Stromal cell of bone marrow (primary cell): ENCODE measurements at places on chromosomes 2 and 18.

GRCh38 chr2:27379836-27380625 is 503 bp downstream of the ZNF513 start:
- no peak for DNase-seq

DNA sequence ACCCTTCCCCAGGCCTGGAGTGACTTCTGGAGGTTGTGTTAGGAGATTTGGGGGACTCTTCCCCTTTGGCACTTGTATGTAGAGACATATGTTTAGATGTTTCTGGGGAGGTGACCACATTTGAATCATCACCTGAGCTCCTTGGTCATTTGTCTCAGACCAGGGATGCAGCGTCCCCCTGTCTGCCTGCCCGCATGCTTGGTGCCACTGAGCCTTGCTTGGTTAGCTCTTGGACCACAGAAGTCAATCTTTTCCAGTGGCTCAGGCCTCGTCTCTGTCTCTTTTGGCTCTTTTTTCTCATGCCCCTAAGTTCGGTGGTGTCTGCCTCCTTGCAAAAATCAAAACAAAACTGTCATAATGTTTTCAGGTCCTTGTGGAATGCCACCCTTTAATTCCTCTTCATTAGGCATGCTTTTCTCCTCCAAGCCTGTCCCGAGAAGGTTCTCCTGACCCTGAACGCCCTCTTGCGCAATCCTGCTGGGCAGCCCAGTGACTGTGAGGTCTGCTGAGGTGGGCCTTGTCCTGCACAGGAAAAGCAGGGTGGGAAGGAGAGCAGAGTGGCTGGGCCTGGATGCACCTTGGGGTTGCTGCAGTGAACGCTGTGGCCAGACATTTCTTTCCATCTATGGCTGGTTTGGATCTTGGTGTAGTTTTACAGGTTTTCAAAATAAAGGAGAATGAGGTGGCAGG is 24.9 kb downstream of the GLI2 start:
- no peak for DNase-seq

DNA sequence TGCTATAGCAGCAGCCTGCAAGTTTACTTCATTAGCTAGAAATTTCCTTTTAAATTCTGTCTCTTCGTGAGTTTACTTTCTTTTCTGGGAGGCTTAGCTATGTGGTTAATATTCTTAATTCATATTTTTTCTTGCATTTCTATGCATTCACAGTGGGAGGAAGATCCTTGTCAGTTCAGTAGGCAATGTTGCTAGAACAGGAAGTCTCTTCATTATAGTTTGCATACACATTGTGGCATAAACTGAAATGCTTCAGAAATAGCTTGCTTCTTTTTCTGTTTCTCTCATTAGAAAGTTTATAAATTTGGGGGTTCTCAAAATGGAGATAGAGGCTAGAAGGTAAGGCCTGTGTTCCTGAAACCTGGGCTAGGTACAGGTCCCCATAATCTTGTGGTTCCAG is 8.1 kb upstream of the ARHGAP15 start:
- DNase-seq: no peak

GRCh38 chr18:35490894-35491699 is 6.7 kb downstream of the INO80C start:
- no peak for DNase-seq

DNA sequence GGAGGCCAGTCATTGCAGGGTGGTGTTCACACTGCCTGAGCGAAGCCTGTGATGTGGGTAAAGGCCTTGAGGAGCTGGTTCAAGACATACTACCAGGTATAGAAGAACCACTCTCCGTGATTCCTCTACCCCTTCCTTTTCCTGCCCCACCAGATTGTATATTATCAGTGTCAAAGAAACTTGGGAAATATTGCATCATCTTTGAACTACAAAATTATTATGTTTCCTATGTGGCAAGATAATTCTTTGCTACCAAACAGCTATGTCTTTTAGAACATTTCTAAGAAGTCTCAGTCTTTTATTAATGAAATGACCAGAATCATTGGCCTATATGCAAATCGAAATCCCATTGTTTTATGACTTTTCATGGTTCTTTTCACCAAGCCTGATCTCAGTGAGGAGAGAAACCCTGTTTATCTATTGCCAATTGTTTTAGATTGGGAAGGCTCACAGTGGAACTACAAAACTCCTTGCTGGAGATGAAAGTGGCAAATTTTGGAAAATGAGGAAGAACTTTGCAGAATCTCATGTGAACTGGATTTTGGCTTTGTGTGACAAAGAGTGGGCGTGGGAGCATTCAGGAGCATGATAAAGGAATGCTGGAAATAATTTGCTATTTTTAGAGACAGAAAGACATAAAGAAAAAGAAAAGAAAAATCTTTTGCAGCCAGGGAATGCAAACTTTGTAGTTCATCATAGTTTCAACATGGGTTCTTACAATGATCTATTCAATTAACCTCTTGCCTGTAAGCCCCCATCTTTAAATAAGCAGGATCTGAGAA is 286.9 kb downstream of the INSIG2 start:
- no peak for DNase-seq

GRCh38 chr2:33240178-33240577 is 236.3 kb upstream of the RASGRP3 start:
- DNase-seq: no peak
